ENCODE measurements at places on chromosomes 3 and 15.

DNA sequence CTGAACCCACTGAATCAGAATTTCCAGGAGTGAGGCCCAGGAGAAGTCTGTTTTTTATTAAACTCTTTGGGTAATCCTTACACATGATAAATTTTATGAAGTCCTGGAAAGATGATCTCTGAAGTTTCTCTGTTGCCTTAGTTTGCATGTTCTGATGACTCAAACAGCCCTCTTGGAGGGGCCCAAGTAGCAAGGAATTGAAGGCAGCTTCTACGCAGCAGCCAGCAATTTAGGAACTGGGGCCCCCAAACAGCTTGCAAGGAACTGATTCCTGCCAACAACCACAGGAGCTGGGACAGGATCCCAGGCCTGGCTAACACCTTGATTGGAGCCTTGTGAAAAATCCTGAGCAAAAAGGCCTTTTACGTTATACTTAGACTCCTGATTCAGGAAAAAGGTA lies 5.4 kb upstream of the ACP3 start:
- no peak for DNase-seq

GRCh38 chr15:53836618-53837017 lies 77.2 kb upstream of the WDR72 start:
- no peak for DNase-seq

DNA sequence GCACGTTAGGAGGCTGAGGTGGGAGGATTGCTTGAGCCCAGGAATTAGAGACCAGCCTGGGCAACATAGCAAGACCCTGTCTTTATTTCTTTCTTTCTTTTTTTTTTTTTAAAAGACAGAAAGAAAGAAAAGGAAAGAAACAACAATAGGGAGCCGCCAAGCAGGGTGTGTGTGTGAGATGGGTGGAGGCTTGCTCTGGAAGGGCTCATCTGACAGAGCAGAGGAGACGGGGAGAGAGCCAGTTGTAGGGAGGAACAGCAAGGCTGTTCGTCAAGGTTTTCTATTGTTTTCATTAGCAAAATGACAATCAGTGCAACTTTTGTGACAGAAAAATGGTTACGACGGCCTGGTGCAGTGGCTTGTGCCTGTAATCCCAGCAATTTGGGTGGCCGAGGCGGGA lies 69.3 kb downstream of the CDC25A start:
- no peak for DNase-seq

GRCh38 chr15:73172508-73172907 lies 120.2 kb downstream of the NEO1 start:
- no peak for DNase-seq

- DNase-seq, result no peak
Observed at GRCh38 chr3:159749406-159749805, 239.2 kb upstream of the IL12A start.

DNA sequence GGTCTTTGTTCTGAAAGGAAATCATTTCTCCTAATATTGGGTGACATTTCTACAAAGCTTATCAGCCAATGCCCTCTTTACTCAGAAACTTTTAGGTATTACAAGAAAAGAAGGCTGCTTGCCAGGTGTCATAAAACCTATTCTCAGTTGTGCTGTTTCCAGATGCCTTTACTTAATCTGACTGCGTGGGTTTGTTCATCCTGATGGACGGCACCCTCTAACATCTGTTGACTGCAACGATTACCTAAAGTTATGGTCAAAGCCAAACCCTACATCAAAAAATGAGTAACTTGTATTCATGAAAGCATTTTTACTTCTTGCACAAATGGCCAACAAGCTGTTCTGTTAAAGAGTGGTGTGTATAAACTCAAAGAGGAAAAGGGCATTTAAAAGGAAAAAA lies 207.7 kb upstream of the PDZRN3 start:
- no peak for DNase-seq

GRCh38 chr3:98733053-98733811 lies 29.9 kb upstream of the ST3GAL6 start:
- no peak for DNase-seq

- DNase-seq, result no peak
Observed at GRCh38 chr15:59290295-59291212, 82.1 kb downstream of the MYO1E start.

DNA sequence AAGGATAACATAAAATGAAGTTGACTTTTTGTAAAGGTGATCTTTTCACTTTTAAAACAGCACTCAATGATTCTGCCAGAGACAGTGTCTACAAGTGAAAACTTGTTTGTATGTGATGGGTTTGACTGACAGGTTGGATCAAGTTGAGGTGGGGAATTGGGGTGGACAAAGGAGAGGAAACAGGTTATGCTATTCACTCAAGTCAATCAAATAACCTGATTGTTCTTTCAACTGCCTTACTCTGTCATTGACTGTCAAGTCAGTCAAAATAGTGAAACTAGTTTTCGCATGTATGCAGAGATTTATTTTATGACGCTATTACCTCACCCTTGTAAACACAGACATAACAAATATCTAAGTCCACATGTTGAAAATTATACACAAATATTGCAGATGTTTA lies 187.7 kb downstream of the ROBO2 start:
- no peak for DNase-seq

DNA sequence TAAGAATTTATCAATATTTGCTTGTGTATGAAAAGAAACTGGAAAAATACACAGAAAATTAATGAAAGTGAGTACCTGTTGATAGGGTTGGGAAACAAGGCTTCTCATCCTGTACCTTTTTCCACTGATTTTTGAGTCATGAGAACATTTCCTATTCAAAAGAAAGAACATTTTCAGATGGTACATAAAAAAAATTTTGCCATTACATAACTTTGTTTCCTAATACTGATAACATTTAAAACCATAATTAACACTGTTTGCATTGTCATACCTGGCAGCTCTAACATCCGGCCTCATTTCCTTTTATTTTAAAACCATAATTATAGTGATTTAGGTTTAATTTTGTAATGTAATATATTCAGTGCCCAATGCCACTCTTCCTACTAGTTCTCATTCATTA lies 11.7 kb downstream of the NKTR start:
- no peak for DNase-seq

GRCh38 chr15:77415450-77416147 lies 4.3 kb downstream of the PEAK1 start:
- DNase-seq, result no peak

DNA sequence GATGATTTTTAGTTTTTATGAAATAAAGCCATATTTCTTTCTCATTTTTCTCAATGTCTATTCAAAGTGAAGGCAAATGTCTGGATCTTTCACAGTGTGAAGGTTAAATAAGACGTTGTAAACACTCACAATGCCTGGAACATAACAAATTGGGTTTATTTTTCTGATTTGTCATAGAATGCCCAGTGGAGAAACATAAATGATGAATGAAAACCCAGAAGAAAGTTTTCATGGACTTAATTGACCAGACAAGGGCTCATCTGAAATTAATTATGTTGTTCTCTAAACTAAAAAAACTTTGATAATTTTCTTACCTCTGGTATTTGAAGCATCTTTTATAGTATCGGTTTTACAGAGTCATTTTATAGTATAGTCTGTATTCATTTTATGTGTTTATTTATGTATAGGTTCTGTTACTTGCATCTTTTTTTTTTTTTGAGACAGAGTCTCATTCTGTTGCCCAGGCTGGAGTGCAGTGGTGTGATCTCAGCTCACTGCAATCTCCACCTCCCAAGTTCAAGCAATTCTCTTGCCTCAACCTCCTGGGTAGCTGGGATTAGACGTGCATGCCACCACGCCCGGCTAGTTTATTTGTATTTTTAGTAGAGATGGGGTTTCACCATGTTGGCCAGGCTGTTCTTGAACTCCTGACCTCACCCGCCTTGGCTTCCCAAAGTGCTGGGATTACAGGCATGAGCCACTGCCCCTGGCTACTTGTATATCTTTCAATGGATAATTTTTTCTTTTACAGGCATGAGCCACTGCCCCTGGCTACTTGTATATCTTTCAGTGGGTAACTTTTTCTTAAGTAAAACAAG lies 15.1 kb upstream of the BNIP2 start:
- DNase-seq, result no peak
